ENCODE measurements at places on chromosomes 4 and X. TPM values are rescaled to one million over a fixed set of nuclear protein-coding genes. Genes with fewer than 3 reads are reported as not detected.

The DMP1 gene
- total RNA-seq, result not detected

The RAB9B gene
- 2.4 TPM for total RNA-seq

The SPANXN4 gene
- not detected for total RNA-seq

The IRS4 gene
- total RNA-seq, result not detected

The CT45A1 gene
- not detected for total RNA-seq

Measured in cardiac atrium fibroblast (primary cell).